ENCODE measurements at places on chromosomes 16 and 17. TPM values are rescaled to one million over a fixed set of nuclear protein-coding genes. Genes with fewer than 3 reads are reported as not detected.

Gene TEKT5
- total RNA-seq: 0.12 TPM

Gene CCL5
- total RNA-seq: 0.13 TPM

Gene PRRT2
- 0.26 TPM for total RNA-seq

Gene SLC35B1
- 63.2 TPM for total RNA-seq

Gene CDH8
- 0.12 TPM for total RNA-seq

Measured in aortic smooth muscle cell (primary cell).